AG09309 (cell line): ENCODE measurements at places on chromosomes 16 and 17.

- DNase-seq: no peak
These were observed 130.2 kb downstream of the C16orf95 start for GRCh38 chr16:87186876-87187533.

DNA sequence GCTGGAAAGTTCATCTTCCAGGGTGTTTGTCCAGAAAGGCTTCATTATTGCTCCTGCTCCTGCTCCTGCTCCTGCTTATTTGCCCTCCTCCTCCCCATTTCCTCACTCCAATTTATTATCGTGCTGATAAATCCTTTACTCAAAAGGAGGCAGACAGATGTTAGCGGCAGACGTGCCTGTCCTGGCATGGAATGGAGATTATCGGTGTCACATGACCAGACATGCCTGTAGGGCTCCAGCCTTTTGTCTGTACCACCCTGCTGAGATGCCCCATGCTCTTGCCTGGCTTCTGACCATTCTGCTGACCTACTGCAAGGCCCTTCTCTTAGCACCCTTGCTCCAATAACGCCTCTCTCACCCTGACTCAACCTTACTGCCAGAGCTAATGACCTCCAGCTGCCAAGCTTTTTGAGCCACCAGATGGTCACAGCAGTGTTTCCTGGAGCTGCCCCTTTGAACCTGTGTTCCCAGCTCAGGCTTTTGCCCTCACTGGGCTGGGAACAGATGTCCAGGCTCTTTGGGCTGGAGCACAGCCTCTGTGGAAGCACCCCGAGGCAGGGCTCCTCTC, 12.8 kb downstream of the DNAH9 start:
- no peak for DNase-seq

DNA sequence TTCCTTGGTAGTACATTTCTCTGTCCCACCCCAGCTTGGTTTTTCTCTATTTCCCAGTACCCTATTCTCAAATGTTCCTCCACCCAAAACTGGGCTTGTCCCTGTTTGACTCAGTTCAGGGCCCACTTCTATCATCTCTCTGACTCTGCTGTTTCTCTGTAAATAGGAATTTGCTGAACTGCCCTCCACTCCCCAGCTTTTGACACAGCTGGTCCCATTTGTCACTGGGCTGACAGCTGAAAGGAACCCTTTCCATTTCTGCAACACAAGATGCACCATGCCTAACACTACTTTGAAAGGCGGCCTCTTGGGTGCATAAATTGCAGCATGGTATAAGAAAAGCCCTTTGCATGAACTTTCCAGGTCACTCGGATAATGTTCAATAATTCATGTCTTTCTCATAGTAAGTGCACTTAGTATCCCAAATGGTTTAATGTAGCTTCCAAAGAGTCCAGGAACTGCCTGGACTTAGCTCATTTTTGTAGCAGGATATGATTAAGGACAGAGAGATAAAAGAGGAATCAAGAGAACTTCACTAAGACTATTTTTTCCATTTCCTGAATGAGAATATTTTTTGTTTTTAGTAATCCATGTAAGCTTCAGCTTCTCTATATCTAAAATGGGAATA, 256.7 kb downstream of the CDH11 start:
- DNase-seq: no peak

GRCh38 chr16:66254751-66255150, 111.7 kb upstream of the CDH5 start:
- DNase-seq: no peak

GRCh38 chr16:79601931-79602627, 1.5 kb upstream of the MAF start:
- DNase-seq: peak; percentile 29
